ENCODE measurements at places on chromosomes 6 and 20.
A peak's percentile ranks its signal among the peaks of the same experiment; 100 is the strongest.

DNA sequence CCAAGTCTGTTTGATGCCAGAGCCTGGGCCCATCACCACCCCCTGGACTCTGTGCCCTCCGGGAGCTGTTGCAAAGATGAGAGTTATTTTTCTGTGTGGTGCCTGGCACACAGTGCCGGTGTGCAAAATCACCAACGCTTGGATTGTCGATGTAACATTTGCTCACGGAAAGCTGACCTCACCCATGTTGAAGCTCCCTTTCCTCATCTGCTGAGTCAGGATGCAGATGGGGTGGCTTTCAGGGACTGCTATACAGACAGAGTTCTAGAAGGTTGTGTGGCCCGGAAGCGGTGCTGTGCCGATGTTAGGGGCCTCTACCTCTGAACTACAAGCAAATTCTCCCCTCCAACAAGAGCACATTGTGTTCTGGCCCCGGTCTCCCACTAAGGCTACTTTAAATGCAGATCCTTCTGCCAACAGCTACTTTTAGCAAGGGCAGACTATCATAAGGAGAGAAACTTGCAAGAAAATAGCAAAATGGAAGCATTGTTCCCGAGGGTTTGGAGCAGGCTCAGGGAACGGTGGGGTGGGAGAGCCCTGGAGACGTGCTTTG is 34.0 kb downstream of the EYA2 start:
- H3K27me3 ChIP-seq = no peaks in the 10 kb centered on the region
- no peak overlapping the region for H3K4me3 ChIP-seq
- H3K4me1 ChIP-seq = no peaks in the 10 kb centered on the region
- H3K36me3 ChIP-seq = peaks cover 6% of the 10 kb centered on the region

- H3K27ac ChIP-seq = no peak overlapping the region
- no peaks in the 10 kb centered on the region for H3K36me3 ChIP-seq
- no peak overlapping the region for H3K4me3 ChIP-seq
Measured at GRCh38 chr20:48600470-48600945, 227.3 kb downstream of the PREX1 start.

- H3K4me1 ChIP-seq = no peaks in the 10 kb centered on the region
- peaks cover 2% of the 10 kb centered on the region for H3K36me3 ChIP-seq
- no peak overlapping the region for H3K4me3 ChIP-seq
- DNase-seq = no peak
Measured at GRCh38 chr6:14501914-14502313, 384.3 kb downstream of the CD83 start.

- peaks cover 8% of the 10 kb centered on the region for H3K4me1 ChIP-seq
- no peak overlapping the region for H3K4me3 ChIP-seq
- no peaks in the 10 kb centered on the region for H3K36me3 ChIP-seq
- H3K27me3 ChIP-seq = no peaks in the 10 kb centered on the region
- no peak overlapping the region for H3K27ac ChIP-seq
Measured at GRCh38 chr6:2986722-2987221, 12.9 kb upstream of the NQO2 start.

GRCh38 chr6:87663434-87663833 is 38.6 kb downstream of the AKIRIN2 start:
- H3K27ac ChIP-seq = no peak overlapping the region
- H3K27me3 ChIP-seq = no peaks in the 10 kb centered on the region
- H3K4me1 ChIP-seq = no peaks in the 10 kb centered on the region
- H3K4me3 ChIP-seq = no peak overlapping the region
- peaks cover 64% of the 10 kb centered on the region for H3K36me3 ChIP-seq

DNA sequence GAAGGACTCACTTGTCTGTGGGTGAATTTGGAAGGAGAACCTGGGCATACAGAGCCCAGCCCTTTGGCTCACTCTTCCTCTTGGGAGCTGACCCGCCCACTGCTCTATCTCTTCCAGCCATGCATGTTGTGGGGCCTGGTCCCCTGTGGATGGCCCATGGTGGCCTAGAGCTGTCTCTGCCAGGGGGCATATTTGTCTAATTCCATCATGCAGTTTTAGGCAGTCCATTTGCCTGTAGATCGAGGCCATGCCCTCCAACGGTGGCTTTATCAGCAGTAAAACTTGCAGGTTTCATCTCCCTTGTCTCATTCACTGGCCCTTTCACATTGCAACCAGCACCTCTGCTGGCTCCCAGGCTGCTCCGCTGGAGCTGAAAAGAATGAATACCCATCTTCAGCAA is 12.9 kb upstream of the EZR start:
- DNase-seq = no peak
- no peaks in the 10 kb centered on the region for H3K36me3 ChIP-seq
- no peak overlapping the region for H3K4me3 ChIP-seq
- no peak overlapping the region for H3K27ac ChIP-seq

DNA sequence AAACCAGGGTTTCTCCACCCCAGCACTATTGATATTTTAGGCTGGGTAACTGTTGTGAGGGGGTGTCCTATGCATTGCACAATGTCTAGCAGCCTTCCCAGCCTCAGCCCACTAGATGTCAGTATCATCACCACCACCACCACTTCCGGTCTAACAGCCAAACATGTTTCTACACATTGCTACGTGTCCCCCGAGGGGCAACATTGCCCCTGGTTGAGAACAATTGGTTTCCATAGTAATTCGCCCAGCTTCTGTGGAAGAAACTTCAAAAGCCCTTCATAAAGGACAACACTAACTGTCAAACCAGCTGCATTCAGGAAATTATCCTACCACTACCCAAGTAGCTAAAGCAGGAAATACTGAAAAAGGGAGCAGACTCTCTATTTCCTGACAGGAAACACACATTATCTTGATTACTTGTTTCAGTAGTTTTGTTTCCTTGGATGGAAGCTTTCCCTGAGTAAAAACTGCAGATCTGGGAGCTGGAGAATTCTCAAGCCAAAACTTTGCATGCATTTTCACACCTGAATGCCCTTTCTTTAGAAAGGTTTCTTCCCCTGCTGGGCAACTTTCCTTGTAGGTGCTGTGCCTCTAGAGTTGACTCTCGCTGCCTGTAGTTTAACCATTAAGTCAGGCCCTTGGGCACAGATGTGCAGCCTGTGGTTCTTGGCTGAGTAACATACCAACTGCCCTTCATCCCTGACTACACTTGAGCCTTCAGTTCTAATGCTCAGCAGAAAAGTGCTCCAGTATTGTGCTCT is 23.6 kb downstream of the PKHD1 start:
- H3K36me3 ChIP-seq = no peaks in the 10 kb centered on the region
- no peaks in the 10 kb centered on the region for H3K27me3 ChIP-seq
- peak; percentile 68 for DNase-seq
- H3K4me3 ChIP-seq = no peak overlapping the region
- no peak overlapping the region for H3K27ac ChIP-seq

DNA sequence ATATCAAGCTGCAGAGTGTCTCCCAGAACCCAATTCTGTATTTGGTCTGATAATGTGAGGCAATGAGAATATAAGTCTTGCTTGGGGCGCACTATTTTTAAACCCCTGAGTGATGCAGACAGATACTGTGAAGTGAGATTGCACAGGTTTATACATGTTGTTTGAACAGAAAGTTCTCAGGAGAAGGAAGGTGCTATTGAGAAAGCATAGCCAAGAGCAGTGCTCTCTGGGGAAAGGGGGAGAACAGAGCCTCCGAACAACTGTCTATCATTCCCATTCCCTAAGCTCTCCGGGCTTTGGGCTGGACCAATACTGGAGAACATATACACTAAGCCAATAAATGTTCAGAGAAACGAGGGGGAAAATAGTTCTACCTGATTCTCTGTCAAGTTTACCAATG is 75.8 kb downstream of the PERP start:
- H3K27me3 ChIP-seq = no peaks in the 10 kb centered on the region
- H3K4me1 ChIP-seq = no peaks in the 10 kb centered on the region
- H3K27ac ChIP-seq = no peak overlapping the region
- DNase-seq = no peak
- H3K36me3 ChIP-seq = no peaks in the 10 kb centered on the region

- H3K36me3 ChIP-seq = no peaks in the 10 kb centered on the region
- no peak for DNase-seq
- H3K27me3 ChIP-seq = peaks cover 7% of the 10 kb centered on the region
- no peaks in the 10 kb centered on the region for H3K4me1 ChIP-seq
- no peak overlapping the region for H3K27ac ChIP-seq
- H3K4me3 ChIP-seq = no peak overlapping the region
Measured at GRCh38 chr6:81749707-81750106, 2.8 kb downstream of the TENT5A start.

- no peak overlapping the region for H3K27ac ChIP-seq
- no peak overlapping the region for H3K4me3 ChIP-seq
- peaks cover 18% of the 10 kb centered on the region for H3K36me3 ChIP-seq
- no peaks in the 10 kb centered on the region for H3K27me3 ChIP-seq
Measured at GRCh38 chr20:8162610-8163009, 30.5 kb downstream of the PLCB1 start.

DNA sequence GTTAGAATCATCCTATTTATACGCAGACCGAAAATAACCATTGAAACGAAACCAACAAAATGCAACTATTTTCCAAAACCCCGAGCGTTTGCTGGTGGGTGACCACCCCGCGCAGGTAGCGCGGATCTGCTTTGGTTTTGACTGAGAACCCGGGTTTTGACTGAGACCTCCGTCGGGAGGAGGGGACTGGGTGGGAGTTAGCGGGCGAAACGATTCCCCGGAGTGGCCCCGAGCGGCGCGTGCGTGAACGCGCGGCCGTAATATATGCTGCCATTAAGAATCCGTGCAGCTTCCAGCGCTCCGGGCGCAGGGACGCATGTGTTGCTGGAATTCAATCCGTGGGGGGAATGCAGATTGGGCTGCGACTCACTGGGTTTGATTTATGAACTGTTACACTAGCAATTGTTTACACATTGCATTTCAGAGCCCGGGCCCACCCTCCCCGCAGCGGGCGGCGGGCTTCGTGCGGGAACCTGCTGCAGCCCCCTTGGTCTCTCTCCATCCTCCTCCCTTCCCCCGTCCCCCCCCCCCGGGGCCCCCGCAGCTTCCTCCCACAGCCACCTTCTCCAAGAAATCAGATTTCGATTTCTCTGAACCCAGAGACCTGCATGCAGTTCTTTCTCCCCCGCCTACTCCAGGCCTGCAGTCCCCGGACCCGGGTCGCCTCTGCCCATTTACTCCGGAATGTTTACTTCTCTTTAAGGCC is 9.9 kb downstream of the NRN1 start:
- peak; percentile 37 for DNase-seq
- peaks cover 4% of the 10 kb centered on the region for H3K4me1 ChIP-seq
- no peak overlapping the region for H3K27ac ChIP-seq
- no peaks in the 10 kb centered on the region for H3K36me3 ChIP-seq
- peaks cover 94% of the 10 kb centered on the region for H3K27me3 ChIP-seq

DNA sequence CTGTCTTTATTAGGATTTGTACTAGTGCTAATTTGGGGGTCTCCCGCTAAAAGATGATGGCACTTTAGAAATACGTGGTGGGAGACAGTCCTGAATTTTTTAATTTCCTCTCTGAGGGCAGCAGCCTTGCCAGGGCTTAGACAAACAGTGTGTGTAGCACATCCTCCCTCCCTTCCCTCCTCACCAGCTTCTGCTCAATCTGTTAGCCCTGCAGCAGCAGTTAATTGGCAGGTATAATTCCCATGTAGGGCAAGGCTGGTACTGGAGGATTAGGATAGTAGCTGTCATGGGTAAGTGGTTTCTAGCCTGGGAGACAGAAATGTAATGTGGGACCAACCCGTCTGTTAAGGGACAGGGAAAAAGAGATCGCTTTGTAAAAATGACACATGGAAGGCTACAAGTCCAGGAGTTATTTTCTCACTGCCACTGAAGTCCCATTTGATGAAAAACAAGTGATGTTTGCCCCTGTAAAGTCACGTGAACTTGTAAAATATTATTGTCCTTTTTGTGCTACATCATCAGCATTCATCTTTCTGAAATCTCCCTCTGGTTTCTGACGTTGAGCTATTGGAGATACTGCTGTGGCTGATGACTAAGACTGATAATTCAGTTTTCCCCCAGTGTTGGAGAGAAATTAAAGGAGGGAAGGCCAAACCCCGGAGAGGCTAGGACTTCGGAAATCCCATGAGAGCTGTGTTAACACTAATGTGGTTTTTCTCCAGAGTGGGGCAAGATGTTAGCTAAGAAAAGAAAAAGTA is 40.6 kb downstream of the CTNNBL1 start:
- H3K36me3 ChIP-seq = peaks cover 22% of the 10 kb centered on the region
- H3K27ac ChIP-seq = no peak overlapping the region
- no peaks in the 10 kb centered on the region for H3K4me1 ChIP-seq

- no peak overlapping the region for H3K27ac ChIP-seq
- H3K4me3 ChIP-seq = no peak overlapping the region
- H3K36me3 ChIP-seq = peaks cover 42% of the 10 kb centered on the region
- H3K27me3 ChIP-seq = no peaks in the 10 kb centered on the region
Measured at GRCh38 chr6:143507358-143508145, 4.0 kb downstream of the FUCA2 start.

DNA sequence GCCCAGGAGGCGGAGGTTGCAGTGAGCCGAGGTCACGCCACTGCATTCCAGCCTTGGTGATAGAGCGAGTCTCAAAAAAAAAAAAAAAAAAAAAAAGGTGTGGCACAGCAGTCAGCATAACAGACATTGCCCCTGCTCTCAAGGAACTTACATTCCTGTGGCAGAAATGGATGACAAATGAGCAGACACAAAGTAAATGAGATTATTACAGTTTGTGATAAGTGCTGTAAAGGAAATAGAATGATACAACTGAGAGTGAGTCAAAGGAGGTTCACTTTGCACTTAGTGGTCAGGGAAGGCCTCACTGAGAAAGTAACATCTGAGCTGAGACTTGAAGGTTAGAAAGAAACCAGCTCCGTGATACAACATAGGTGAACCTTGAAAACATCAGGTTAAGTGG is 36.4 kb downstream of the CEP250 start:
- no peak overlapping the region for H3K27ac ChIP-seq
- peaks cover 77% of the 10 kb centered on the region for H3K36me3 ChIP-seq
- H3K4me1 ChIP-seq = no peaks in the 10 kb centered on the region

GRCh38 chr20:4444404-4444803 is 277.3 kb upstream of the PRND start:
- H3K4me3 ChIP-seq = no peak overlapping the region
- no peaks in the 10 kb centered on the region for H3K27me3 ChIP-seq
- no peak overlapping the region for H3K27ac ChIP-seq

DNA sequence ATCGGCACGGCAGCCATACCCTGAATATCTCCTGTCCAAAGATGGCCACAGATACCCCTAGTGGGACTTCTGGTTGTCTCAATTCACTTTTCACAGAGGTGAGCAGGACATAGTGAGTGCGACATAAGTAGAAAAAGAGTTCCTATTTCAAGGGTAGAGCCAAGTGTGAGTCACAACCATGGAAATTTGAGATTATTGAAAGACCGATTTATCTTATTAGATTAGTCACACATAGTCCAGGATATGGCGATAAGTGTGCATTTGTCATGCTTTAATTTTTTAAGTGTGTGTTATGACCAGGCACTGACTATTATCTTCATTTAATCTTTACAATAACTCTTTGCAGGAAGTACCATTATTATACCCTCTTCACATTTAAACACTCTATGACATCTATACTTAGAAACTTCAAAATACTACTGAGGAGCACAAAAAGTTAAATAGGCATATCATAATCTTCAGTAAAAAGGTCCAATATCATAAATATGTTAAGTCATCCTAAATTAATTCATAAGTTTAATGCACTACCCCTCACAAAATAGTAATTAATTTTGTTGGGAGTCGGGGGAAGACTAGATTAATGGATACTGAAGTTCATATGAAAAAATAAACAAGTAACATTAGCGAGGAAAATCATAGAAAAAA is 13.4 kb upstream of the TNFAIP3 start:
- H3K4me3 ChIP-seq = no peak overlapping the region
- H3K27me3 ChIP-seq = no peaks in the 10 kb centered on the region
- H3K36me3 ChIP-seq = no peaks in the 10 kb centered on the region
